ENCODE measurements at places on chromosomes 16 and 17. TPM values are rescaled to one million over a fixed set of nuclear protein-coding genes. Genes with fewer than 3 reads are reported as not detected.

The ENPP7 gene
- total RNA-seq, result not detected

The CFAP52 gene
- not detected for total RNA-seq

The IRF8 gene
- total RNA-seq, result 89.9 TPM

The PPP1R27 gene
- not detected for total RNA-seq

The ZFP1 gene
- total RNA-seq, result 6.0 TPM

The TBC1D3E gene
- total RNA-seq, result not detected

The PRR11 gene
- 1.9 TPM for total RNA-seq

GRCh38 chr16:9258423-9259051 is 167.1 kb downstream of the HAPSTR1 start:
- DNase-seq, result no peak

DNA sequence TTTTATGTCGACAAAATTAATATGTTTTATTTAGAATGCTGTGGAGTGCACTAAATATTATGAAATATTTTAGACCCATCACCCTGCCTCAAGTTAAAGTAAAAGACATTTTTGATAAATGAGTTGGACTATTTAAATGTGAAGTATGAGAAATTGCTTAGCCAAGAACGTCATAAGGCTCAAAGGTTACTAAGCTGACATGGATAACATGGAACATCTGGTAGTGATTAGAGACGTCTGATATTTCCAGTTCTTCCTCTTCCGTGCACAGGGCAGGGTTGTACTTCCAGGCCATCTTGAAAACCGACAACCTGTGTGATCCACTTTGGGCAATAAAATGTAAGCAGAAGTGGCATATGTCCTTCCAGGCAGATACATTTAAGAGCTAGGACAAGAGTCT is 7.2 kb upstream of the CCL8 start:
- DNase-seq, result no peak

GRCh38 chr17:72996791-72997190 is 95.7 kb downstream of the SLC39A11 start:
- DNase-seq, result no peak

DNA sequence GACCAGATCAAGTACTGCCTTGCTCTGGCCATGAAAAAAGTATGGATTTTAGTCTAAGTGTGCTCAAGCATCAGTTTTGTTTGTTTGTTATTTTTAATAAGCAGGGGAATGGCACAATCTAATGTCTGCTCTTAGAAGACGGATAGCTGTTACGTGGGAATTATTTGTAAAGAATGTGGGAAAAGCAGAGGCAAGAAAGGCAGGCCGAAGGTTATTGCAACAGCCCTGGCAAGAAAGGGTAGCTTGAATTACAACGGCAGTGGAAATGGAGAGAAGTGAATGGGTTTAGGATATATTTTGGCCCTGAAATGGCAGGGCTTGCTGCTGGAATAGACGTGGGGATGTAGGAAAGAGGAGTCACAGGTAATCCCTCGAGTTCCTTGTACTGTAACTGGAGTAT is 987 bp upstream of the HASPIN start:
- no peak for DNase-seq

GRCh38 chr17:38886643-38887010 is 16.8 kb downstream of the LASP1 start:
- no peak for DNase-seq

DNA sequence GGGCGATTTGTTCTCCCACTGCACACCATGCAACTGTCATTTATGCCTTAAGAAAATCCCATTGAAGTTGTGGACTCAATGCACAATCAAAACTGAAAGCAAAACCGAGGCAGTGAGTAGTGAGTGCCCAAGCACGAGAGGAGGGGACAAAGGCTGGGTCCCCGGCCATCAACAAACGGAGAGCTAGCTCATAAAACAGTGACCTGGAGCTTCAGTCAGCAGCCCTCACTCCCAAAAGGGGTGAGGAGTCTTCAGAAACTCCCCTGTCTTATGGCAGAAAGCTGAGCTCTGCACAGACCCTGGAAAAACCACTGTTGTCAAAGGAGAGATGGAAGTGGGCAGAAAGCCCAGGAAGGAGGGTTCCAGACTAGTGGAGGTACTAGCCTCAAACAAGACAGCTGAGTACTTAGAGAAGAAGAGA is 96.9 kb downstream of the ADCY9 start:
- DNase-seq, result no peak

DNA sequence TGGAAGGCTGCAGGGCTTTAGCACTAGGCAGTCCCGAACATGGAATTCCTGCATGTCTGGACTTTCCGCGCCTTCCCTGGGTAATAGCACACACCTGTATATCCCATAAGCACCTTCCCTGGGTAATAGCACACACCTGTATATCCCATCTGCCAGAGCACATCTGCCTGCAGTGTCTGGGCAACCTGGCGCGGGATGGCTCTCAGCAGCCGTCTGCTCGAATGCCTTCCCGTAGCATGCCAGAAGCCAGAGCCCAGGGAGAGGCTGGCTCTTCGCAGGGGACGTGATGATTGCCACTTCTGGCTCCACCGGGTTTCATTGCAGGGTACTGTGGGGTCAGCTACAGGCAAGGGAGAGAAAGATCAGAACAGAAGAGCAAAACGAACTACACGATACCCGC is 21.3 kb downstream of the MBTPS1 start:
- DNase-seq, result no peak

GRCh38 chr17:21293831-21294210 is 9.3 kb downstream of the MAP2K3 start:
- DNase-seq, result no peak

DNA sequence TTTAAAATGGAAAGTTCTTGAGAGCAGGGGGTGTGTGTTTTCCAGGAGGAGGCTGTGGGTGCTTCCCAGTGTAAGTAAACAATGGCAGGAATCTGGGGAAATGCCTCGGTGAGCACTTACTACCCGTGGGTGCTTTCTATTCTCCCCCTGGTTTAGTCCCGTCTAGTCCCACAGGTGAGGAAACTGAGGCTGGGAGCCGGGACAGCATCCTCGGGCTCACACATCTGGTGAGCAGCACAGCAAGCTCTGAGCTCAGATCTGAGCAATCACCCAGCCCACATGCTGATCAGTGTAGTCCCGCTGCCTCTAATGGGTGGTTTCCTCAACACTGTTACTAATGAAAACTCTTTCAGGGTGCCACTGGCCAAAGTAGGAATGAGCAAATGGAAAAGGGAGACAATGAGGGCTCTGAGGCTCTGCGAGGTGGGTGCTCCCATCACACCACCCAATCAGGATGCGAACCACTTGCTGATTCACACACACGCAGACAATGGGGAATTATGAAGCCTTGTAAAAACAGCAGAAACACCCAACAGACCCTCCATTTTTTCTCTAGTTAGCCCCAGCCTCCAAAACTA is 202.6 kb downstream of the PARN start:
- no peak for DNase-seq

- DNase-seq, result no peak
Observed at GRCh38 chr16:57497121-57497520, 10.8 kb upstream of the DOK4 start.

- DNase-seq, result no peak
Observed at GRCh38 chr16:2968368-2968737, 795 bp upstream of the PAQR4 start.

GRCh38 chr16:89314357-89314756 is 96.9 kb downstream of the ZNF778 start:
- no peak for DNase-seq

GRCh38 chr17:56880133-56880532 is 33.7 kb downstream of the TRIM25 start:
- no peak for DNase-seq

DNA sequence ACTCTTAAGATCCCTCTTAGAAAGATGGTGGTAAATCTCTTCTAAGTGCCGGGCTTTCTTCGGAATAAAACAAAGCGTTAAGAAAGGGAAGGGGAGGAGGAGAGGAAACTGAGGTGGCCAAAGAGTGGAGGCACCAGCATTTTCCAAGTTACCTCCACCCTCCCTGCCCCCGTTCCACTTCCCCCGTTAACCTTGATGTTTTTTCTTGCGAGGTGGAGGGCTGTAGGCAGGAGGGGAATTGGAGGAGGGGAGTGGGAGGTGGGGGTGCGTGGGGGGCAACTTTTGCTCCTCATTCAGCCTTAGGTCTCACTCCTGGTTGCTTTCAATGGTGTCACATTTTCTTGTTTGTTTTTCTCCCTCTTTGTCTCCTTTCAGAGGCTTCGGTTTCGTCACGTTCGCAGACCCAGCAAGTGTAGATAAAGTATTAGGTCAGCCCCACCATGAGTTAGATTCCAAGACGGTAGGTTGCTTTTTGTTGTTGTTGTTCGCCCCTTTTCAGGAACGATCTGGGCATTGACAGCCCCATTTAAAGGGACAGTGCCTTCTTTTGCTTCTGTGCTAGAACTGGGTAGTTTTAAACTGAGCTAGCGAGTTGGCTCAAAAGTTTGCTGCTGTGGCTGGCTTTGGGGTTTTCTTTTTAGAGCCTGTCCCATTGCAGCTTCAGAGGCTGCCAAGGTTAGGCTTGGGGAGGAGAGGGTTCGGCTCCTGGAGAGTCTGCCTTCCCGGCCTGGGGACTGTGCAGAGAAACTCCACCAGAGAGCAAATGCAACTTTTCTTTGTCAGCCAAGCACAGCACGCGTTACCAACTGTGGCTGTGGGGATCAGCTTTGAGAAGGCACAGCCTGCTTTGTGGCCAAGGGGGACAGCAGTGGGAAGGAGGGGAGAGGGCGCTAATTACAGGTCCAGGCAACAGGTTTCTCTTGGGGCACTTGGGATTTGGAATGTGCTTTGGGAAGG is 1.9 kb downstream of the MSI2 start:
- no peak for DNase-seq

DNA sequence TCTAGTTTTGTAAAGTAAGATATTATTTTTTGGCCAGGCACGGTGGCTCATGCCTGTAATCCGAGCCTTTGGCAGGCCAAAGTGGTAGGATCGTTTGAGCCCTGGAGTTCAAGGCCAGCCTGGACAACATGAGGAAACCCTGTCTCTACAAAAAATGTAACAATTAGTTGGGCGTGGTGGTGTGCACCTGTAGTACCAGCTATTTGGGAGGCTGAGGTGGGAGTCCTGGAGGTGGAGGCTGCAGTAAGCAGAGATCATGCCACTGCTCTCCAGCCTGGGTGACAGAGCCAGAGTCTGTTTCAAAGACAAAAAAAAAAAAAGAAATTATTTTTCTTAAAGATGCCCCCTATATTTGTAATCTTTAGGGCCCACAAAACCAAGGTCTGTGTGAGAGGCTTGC is 16.0 kb upstream of the RHOT1 start:
- DNase-seq, result no peak

GRCh38 chr17:27233059-27233458 is 60.9 kb upstream of the WSB1 start:
- DNase-seq, result no peak

DNA sequence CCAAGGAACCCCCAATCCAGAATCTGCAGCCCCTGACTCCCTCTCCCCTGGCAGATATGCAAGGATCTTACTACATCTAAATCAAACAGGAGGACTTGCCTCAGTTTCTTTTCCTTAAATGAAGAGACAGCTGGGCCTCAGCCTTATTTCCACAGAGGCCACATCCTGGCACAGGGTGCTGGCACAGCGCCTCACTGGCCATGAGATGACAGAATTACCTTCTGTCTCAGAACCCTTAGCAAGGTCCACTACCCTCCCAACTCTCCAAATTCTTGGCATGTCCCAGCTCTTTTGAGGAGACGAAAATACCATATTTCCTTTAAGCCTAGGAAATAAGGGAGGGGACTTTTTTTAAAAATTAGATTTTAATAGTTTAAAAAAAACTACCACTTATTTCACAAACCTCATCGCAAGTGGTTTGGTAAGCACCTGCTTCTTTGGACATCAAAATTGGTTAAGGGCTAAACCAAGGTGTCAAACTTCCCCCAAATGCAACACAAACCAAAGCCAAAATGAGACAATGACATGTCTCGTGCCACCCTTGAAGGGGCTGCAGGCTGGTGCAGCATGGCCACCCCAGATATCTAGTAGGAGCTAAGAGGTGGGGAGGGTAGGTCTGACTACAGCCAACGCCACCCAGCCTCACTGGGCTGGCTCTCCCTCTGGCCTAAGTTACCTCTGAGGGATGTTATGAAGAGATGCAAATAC is 25.3 kb downstream of the FAM117A start:
- DNase-seq, result no peak

GRCh38 chr17:48432820-48433775 is 3.1 kb upstream of the SKAP1 start:
- DNase-seq, result no peak

DNA sequence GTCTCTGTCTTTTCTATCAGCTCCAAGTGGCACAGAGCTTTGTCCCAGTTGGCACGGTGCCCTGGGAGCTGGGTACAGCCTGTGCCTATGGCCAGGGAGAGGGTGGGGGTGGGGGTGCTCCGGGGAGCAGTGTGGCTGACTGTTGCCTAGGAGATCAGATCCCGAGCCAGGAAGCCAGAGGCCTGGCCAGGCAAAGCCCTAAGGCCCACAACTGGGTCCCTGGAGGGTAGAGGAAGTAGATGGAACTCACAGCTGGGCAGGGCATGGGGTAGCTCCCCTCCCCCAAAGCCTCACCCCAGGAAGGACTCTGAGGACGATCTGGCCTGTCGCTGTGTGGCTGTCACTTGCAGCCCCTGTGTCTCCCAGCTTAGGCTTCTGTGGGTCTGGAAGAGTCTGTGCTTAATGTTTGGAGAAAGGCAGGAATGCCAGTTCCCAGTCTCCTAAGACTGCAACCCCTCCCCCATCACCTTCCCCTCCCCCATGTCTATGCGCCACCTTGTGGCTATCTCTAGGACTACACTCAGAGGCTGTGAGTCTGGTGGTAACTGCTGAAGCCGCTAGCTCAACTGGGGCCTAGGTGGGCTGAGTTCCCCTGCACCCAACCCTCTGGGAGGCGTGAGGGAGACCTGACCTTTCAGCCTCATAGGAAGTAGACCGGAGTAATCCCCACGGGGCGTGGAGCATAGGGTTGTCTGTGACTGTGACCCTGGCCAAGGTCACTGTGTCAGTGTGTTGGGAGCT is 12.6 kb downstream of the THRA start:
- peak; percentile 75 for DNase-seq

- DNase-seq, result no peak
Observed at GRCh38 chr17:78960928-78961327, 18.8 kb downstream of the LGALS3BP start.

GRCh38 chr16:86387468-86388440 is 122.6 kb upstream of the FOXF1 start:
- DNase-seq, result no peak
